ENCODE measurements at places on chromosomes 13 and 19. TPM values are rescaled to one million over a fixed set of nuclear protein-coding genes. Genes with fewer than 3 reads are reported as not detected.

- peak; percentile 94 for DNase-seq
- peak within 1 kb of the TSS; percentile 57 for H3K27ac ChIP-seq
- H3K36me3 ChIP-seq, result peaks cover 10% of the 10 kb centered on the region
- H3K4me3 ChIP-seq, result peak within 1 kb of the TSS; percentile 94
- no peaks in the 10 kb centered on the region for H3K27me3 ChIP-seq
- H3K4me1 ChIP-seq, result peaks cover 11% of the 10 kb centered on the region
Measured at GRCh38 chr19:49690656-49691242, at the start of gene CPT1C. Gene CPT1C (plus strand): TSS chr19:49691116. CDS start chr19:49692253, 1,137 bp downstream.

DNA sequence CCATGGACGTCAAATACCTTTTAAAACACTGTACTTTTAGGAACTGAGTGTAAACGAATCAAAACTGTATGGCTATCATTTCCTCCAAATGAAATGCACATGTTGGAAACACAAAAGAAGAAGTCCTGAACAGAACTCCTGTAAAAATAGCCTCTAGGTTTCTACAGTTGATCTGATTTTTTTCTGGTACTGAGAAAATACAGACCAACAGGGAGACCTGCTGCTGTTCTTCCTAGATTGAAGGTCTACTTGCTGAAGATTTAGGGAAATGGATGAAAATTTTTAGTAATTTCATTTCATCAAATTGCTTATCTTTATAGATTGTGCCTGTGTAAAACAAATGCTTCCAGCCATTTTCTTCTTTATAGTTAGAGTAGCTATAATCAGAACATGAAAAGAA, 520.4 kb downstream of the SLITRK6 start:
- no peak overlapping the region for H3K4me3 ChIP-seq
- no peaks in the 10 kb centered on the region for H3K36me3 ChIP-seq
- DNase-seq, result no peak

- DNase-seq, result no peak
- no peak overlapping the region for H3K4me3 ChIP-seq
- no peaks in the 10 kb centered on the region for H3K36me3 ChIP-seq
Measured at GRCh38 chr13:73136776-73137175, 78.0 kb downstream of the KLF5 start.

- no peaks in the 10 kb centered on the region for H3K36me3 ChIP-seq
- DNase-seq, result no peak
- no peaks in the 10 kb centered on the region for H3K27me3 ChIP-seq
- H3K4me3 ChIP-seq, result no peak overlapping the region
- H3K27ac ChIP-seq, result no peak overlapping the region
Measured at GRCh38 chr19:38173291-38174041, 50.6 kb downstream of the DPF1 start.

Gene RELB
- 10.0 TPM for polyA plus RNA-seq

DNA sequence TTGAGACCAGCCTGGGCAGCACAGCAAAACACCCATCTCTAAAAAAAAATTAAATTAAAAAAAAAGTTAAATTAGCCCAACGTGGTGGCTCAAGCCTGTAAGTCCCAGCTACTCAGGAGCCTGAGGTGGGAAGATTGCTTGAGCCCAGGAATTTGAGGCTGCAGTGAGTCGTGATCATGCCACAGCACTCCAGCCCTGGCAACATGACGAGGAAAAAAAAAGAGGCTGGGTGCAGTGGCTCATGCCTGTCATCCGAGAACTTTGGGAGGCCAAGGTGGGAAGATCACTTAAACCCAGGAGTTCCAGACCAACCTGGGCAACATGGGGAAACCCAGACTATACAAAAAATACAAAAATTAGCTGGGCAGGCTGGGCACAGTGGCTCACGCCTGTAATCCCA, 2.2 kb upstream of the TMEM161A start:
- H3K4me1 ChIP-seq, result peaks cover 3% of the 10 kb centered on the region
- H3K4me3 ChIP-seq, result no peak overlapping the region
- H3K27me3 ChIP-seq, result no peaks in the 10 kb centered on the region

DNA sequence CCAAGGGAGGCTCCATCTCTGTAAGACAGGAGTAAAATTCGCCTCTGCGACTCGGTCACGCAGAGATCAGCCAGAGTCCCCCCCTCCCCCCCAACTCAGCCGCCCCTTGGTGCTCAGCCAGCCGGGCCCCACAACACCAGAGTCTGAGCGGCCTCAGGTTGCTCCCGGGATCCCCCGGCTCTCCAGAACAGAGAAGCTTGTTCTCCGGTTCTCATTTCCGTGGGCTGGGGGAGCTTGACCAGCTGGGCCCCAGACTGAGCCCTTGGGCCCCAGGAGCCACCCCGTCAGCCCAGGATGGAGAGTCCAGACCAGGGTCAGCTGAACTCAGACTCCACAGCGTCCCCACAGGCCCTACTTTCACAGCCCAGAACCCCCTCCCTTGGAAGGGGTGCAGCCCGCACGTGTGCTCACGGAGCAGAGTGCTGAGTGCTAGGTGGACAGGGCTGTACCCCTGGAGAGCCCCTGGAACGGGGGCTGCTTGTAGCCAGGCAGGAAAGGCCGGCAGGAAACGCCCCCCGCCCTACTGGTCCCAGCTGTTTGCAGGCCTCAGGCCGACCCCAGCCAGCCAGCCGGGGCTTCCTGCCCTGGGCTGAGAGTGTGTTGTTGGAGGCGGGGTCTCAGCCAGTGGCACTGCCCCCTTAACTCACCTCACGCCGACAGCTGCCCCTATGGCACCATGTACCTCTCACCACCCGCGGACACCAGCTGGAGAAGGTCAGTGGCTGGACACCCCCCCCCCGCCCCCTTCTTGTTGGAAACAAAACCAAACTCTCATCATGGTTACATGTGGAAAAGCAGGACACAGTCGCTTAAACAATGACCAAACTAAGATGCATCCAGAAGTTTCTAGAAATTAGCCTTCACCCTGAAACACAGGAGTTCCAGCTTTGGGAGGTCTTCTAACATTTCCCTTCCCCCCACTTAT, 44.4 kb downstream of the COMP start:
- no peak overlapping the region for H3K4me3 ChIP-seq
- DNase-seq, result no peak
- no peak overlapping the region for H3K27ac ChIP-seq

DNA sequence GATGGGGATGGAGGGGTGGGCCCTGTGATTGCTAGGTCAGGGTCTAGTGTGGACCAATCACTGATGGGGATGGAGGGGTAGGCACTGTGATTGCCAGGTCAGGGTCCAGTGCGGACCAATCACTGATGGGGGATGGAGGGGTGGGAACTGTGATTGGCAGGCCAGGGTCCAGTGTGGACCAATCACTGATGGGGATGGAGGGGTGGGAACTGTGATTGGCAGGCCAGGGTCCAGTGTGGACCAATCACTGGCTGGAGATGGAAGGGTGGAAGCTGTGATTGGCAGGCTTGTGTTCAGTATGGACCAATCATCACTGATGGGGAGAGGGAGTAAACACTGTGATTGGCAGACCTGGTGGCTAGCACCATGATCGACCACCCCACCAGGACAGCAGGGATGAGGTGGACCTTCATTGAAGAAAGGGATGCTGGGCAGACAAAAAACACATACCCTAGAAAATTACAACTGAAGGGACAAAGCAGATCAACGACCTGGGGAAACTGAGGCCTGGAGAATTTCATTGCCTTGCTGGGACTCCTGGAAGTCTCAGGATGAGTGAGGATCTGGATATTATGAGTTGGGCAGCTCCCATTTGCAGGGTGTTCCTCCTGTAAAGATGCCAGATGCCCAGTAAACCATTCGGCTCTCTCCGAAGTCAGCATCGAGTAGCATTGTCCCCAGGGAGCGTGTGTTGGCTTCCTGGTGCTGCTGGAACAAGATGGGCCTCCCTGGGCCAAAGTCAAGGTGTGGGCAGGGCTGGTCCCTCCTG, 15.5 kb downstream of the TMPRSS9 start:
- no peaks in the 10 kb centered on the region for H3K36me3 ChIP-seq
- no peaks in the 10 kb centered on the region for H3K4me1 ChIP-seq
- H3K27ac ChIP-seq, result no peak overlapping the region
- no peak overlapping the region for H3K4me3 ChIP-seq
- DNase-seq, result no peak

- H3K27me3 ChIP-seq, result no peaks in the 10 kb centered on the region
- H3K4me1 ChIP-seq, result no peaks in the 10 kb centered on the region
- peak within 1 kb of the TSS; percentile 82 for H3K4me3 ChIP-seq
- H3K27ac ChIP-seq, result peak within 1 kb of the TSS; percentile 77
Measured at GRCh38 chr13:49585220-49586157, at the start of gene RCBTB1. Gene RCBTB1 (minus strand): TSS chr13:49585558. CDS start chr13:49567279, 18,279 bp downstream.

Gene CD33
- 0.06 TPM for polyA plus RNA-seq

DNA sequence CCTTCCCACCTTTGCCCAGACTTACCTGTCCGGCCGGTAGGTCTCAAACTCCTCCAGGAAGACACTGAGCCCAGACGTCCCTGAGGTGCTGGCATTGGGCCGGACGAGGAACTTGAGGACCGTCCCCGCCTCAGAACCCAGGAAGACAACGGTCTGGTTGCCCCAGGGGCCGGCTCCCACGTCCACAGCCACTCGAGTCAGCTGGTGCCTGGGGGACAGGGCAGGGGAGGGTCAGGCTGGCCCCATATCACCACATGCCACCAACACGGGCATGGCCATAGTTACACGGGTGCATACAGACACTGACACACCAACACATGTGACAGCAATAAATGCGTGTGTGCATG, 8.4 kb upstream of the LRG1 start:
- no peak overlapping the region for H3K4me3 ChIP-seq
- no peaks in the 10 kb centered on the region for H3K4me1 ChIP-seq
- H3K36me3 ChIP-seq, result peaks cover 25% of the 10 kb centered on the region
- H3K27ac ChIP-seq, result no peak overlapping the region
- DNase-seq, result no peak

GRCh38 chr13:32902874-32903273, 113.3 kb upstream of the KL start:
- H3K36me3 ChIP-seq, result no peaks in the 10 kb centered on the region
- no peak for DNase-seq
- H3K27me3 ChIP-seq, result no peaks in the 10 kb centered on the region
- H3K4me3 ChIP-seq, result no peak overlapping the region

DNA sequence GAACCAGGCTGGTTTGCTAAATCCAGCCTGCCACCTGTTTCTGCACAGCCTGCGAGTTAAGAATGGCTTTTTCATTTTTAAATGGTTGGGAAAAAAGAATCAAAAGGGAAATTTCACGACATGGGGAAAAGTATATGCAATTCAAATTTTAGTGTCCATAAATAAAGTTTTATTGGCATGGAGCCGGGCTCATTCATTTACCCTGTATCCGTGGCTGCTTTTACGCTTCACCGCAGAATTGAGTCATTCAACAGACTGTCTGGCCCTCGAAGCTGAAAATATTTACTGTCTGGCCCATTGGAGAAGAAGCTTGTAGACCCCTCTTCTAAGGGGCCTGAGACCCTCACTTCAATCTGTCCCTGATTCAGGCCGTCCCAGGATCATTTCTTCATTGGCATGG, 26.1 kb downstream of the IER2 start:
- H3K27me3 ChIP-seq, result no peaks in the 10 kb centered on the region
- H3K4me1 ChIP-seq, result no peaks in the 10 kb centered on the region
- H3K36me3 ChIP-seq, result no peaks in the 10 kb centered on the region

- no peaks in the 10 kb centered on the region for H3K27me3 ChIP-seq
- H3K27ac ChIP-seq, result no peak overlapping the region
Measured at GRCh38 chr13:50326811-50327210, 311.6 kb downstream of the KCNRG start.

- H3K4me3 ChIP-seq, result peak overlapping the region; percentile 8
- 0 out of 2 replicates have a peak overlapping the region, but pooled peaks have one; percentile 55 for H3K27ac ChIP-seq
- peaks cover 28% of the 10 kb centered on the region for H3K4me1 ChIP-seq
- DNase-seq, result no peak
Measured at GRCh38 chr13:44403461-44404056, 29.9 kb downstream of the SERP2 start.

DNA sequence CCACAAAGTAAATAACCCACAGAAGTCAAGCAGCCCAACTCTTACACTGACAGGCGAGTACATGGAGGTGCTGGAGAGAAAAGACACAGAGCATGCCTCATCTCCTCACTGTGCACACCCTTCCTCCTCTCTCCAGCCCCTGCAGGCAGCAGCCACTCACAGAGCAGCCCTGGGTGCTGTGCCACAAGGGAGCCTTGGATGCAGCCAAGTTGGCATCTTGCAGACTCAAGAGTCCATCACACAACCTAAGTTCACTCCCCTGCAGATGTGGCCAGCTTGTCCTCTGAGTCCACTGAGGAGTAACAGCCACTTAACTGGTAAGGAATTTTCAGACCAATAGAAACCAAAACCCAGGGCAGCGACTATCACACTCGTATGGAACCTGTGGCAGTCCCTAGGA, 47.4 kb downstream of the BRD4 start:
- DNase-seq, result no peak
- no peaks in the 10 kb centered on the region for H3K27me3 ChIP-seq
- no peak overlapping the region for H3K4me3 ChIP-seq
- 0 out of 2 replicates have a peak, but pooled peaks cover 1% of the 10 kb centered on the region for H3K36me3 ChIP-seq
- peaks cover 26% of the 10 kb centered on the region for H3K4me1 ChIP-seq

Gene PEX11G
- 5.3 TPM for polyA plus RNA-seq

DNA sequence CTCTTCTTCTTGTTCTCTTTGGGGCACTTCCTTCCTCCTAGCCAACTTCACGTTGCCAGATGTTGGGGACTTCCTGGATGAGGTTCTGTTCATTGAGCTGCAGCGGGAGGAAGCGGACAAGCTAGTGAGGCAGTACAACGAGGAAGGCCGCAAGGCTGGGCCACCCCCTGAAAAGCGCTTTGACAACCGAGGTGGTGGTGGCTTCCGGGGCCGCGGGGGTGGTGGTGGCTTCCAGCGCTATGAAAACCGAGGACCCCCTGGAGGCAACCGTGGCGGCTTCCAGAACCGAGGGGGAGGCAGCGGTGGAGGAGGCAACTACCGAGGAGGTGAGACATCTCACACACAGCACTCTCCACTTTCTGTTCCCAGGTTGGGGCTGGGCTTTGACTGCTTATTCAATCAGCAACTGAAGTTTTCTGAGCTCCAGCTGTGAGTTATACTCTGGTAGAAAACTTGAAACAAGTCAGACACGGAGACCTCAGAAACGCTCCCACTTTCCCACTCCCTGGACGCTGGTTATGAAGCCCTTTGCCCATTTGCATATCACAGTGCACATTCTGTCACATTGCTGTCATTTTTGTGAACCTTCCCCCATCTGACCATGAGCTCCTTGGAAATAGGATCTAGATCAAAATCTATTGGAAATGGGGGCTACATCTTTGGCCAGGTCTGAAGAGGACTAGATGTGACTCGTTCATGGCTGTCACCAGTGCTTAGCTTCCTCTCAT, 7.2 kb upstream of the CCDC97 start:
- H3K4me1 ChIP-seq, result no peaks in the 10 kb centered on the region
- H3K27ac ChIP-seq, result no peak overlapping the region
- DNase-seq, result no peak
- H3K27me3 ChIP-seq, result no peaks in the 10 kb centered on the region
- no peak overlapping the region for H3K4me3 ChIP-seq

DNA sequence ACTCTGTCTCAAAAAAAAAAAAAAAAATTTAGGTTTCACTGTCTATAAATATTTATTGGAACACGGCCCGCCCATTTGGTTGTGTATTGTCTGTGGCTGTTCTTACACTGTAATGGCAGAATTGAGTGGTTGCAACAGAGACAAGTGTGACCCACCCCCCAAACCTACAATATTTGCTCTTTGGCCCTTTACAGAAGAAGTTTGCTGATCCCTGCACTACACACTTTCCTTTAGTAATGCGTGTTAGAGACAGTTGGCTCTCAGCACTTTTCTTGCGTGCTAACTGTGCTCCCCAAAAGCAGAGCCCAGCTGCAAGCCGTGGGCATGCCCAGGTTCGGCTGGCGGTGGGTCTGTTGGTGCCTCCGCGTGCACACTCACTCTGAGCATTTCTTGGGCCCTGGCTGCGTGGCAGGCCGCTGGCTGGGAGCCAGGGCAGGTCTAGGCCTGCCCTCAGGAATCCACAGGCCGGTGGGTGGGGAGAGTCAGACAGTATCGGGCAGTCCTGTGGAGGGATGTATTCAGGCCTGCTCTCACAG, 72.6 kb downstream of the SIPA1L3 start:
- H3K27me3 ChIP-seq, result no peaks in the 10 kb centered on the region
- H3K4me1 ChIP-seq, result peaks cover 6% of the 10 kb centered on the region
- no peak for DNase-seq
